ENCODE measurements at places on chromosomes 2 and 18. TPM values are rescaled to one million over a fixed set of nuclear protein-coding genes. Genes with fewer than 3 reads are reported as not detected.

Gene GPR17
- 0.55 TPM for total RNA-seq

Gene CCBE1
- total RNA-seq = 0.48 TPM

Gene AQP12A
- not detected for total RNA-seq

Gene VWC2L
- not detected for total RNA-seq

Gene ZNF396
- total RNA-seq = 1.1 TPM

Gene ANKRD30B
- not detected for total RNA-seq
